Nephron progenitor cell (in vitro differentiated cells): ENCODE measurements at places on chromosomes 2 and 18.

GRCh38 chr18:45320724-45321123, 294.6 kb upstream of the SLC14A2 start:
- DNase-seq, result no peak

GRCh38 chr2:208010506-208010905, 14.8 kb downstream of the PLEKHM3 start:
- no peak for DNase-seq

- no peak for DNase-seq
Measured at GRCh38 chr2:51717312-51717711, 685.4 kb upstream of the NRXN1 start.

DNA sequence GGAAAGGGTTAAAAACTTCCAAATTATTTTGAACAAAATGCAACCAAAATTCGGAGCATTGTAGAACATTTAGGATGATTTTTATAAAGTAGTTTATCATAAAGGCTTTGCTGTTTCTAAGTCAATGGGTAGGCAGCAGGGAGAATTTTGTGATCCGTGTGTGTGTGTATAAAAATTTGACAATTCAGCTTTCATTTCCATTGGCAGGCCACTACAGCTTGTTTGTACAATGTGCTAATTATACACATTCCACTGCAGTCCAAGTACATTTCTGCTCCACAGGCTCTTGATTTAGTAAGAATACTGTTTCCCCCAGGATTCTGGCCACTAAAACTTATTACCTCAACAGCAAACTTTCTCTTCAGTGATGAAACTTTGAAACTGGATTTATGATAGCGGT, 71.8 kb upstream of the LTBP1 start:
- no peak for DNase-seq

- DNase-seq, result no peak
Measured at GRCh38 chr2:166765141-166765540, 123.1 kb upstream of the XIRP2 start.

- DNase-seq, result no peak
Measured at GRCh38 chr18:62612289-62612645, 89.4 kb downstream of the ZCCHC2 start.

- no peak for DNase-seq
Measured at GRCh38 chr2:143607231-143608062, 478.2 kb downstream of the ARHGAP15 start.

GRCh38 chr18:59715966-59716369, 18.7 kb upstream of the CCBE1 start:
- DNase-seq, result no peak

GRCh38 chr2:212974692-212975091, 176.7 kb downstream of the IKZF2 start:
- no peak for DNase-seq

- no peak for DNase-seq
Measured at GRCh38 chr2:19350678-19351401, 7.6 kb downstream of the OSR1 start.

GRCh38 chr2:38692636-38693318, 26.9 kb downstream of the GALM start:
- DNase-seq, result no peak

DNA sequence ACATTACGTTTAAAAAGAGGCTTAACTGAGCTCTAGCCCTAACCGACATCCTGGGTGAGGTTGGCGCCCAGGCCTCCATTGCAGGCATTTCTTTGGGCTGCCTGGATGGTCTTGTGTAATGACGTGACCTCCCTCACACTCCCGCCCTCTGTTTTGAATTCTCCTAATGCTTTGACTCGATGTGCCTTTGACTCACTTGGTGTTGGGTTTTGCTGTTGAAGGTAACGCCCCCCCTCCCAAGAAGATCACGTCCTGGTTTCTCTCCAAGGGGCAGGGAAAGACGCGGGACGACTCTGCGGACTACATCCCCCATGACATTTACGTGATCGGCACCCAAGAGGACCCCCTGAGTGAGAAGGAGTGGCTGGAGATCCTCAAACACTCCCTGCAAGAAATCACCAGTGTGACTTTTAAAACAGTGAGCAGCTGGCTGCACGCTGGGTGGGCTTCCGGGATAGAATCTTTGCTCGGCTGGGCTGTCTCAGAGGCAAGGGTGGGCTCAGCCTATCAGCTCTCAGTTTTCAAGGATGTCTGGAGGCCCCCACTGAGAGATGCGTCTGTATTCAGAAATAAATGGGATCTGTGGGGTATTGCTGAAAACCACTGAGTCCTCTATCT, 87.9 kb upstream of the ATG16L1 start:
- no peak for DNase-seq

DNA sequence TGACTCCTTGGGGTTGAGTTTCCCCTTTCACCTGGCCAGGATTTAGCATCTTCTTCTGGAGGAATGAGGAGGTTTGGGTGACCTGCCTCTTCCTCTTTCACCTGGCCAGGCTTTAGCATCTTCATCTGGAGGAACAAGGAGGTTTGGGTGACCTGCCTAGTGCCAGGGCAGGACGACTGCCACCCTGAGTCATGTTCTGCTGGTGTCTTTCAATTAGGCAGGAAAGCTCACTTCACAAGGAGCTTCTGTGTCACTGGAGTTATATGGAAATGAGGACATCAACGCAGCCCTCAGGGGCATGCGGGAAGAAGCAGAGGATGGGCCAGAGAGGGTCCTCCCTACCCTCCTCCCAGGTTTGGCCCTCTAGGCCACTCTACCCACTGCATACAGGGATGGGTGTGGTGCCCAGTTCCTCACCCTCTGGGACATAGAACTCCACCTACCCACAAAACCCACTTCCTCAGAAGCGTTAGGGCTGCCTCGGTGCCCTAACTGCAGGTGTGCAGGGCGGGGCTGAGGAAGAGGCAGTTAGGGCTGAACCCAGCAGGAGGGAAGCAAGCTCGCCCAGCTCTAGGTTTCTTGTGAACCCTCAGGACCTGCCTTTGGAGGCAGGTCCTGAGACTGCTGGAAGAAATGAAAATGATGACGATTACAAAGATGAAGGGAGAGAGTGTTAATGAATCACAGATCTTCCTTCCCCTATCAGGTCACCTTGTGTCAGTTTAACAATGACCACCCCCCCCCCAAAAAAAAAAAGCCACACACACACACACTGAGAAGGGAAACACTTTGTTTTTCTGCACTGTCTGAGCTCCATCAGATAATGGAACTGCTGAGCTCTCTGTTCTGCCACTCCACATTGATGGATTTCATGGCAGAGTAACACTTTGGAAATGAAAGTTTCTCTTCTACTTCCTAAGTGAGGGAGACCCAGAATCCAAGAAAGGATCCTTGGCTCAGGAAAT, 71.0 kb downstream of the ARL4C start:
- DNase-seq, result no peak

- no peak for DNase-seq
Measured at GRCh38 chr2:11679486-11680181, 9.6 kb upstream of the NTSR2 start.

- DNase-seq, result no peak
Measured at GRCh38 chr2:65491381-65491905, 59.0 kb upstream of the SPRED2 start.

GRCh38 chr2:173280853-173281252, 73.8 kb upstream of the CDCA7 start:
- DNase-seq, result no peak

GRCh38 chr18:47545613-47546012, 294.2 kb upstream of the SKOR2 start:
- DNase-seq, result no peak

DNA sequence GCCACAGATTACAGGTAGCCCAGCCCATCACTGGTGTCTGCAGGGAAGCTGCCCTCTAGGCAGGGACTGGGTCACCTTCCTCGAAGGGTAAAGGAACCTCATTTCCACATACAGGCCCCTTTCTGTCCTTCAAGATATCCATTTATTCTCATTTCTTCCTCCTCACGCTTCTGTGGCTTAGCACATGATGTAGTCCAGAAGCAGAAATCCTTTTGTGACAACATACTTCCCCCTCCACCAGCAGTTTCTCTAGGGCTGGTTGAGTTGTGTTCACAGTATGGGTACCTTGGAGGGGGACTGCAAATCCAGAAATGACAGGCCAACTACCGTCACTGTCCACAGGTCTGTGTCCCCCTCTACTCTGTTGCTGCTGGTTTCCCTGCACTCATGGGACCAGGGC, 364.9 kb downstream of the ANAPC1 start:
- DNase-seq, result no peak

- DNase-seq, result peak; percentile 49
Measured at GRCh38 chr18:58338961-58339592, 289.8 kb downstream of the ALPK2 start.

GRCh38 chr2:127419448-127420038, 1.3 kb downstream of the PROC start:
- no peak for DNase-seq

- DNase-seq, result no peak
Measured at GRCh38 chr2:216791303-216791702, 68.6 kb downstream of the TNP1 start.

GRCh38 chr18:36668349-36668748, 160.5 kb downstream of the TPGS2 start:
- DNase-seq, result no peak

GRCh38 chr2:113010088-113010487, 4.8 kb downstream of the IL36A start:
- DNase-seq, result no peak

GRCh38 chr2:132589111-132589830, 80.7 kb downstream of the LYPD1 start:
- DNase-seq, result peak; percentile 45

GRCh38 chr2:67259556-67260342, 137.4 kb upstream of the ETAA1 start:
- DNase-seq, result no peak

DNA sequence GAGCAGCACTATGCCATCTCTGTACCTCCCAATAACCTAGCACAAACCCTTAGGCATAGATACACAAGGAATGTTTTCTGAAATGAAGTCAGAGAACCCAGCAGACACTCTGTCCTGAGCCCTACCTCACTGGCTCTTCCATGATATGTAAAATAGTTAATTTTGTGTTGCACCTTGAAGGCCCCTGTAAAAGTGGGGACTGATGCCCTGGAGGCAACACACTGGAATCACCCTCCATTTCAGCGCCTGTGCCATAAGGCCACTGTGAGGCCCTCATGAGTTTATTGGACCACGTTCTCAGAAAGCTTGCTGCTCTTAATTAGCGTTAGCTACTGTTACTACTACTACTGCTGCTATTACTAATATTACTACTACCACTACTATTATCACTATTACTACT, 670.1 kb upstream of the SOX11 start:
- peak; percentile 4 for DNase-seq

- DNase-seq, result peak; percentile 55
Measured at GRCh38 chr2:100819370-100820272, at the start of gene NPAS2. NPAS2 (plus strand) TSS chr2:100820139; CDS start chr2:100904755, 84,616 bp downstream.

DNA sequence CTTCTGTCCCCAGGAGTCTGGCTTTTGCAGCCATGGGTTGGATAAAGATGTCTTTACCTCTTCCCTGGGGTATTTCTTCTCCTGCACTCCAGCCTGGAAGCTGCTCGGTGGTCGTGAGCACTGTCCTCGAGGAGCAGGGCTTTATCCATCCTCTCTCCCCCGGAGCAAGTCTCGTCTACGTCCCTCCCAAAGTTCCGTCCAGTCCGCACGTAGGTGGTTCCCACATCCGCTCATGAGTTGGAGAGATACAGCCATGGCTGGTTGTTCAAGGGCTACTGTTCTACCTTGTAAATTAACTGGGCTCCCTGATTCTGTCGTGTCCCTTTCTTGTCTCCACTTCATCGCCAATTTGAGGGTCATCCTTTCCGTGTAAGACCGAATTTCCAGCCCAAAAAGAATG, 47.1 kb downstream of the TRAPPC12 start:
- no peak for DNase-seq

DNA sequence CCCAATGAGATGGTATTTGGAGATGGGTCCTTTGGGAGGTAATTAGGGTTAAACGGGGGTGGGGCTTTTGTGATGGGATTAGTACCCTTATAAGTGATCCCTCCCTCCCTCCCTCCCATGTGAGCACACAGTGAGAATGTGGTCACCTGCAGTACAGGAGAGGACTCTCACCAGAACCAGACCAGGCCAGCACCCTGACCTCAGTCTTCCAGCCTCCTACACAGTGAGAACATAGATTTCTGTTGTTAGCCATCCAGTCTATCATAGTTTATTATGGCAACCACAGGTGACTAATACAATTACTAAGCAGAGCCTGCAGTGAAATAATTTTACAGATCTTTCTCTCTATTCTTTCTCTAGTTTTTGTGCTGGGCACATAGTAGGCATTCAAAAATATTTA, 137.7 kb upstream of the PKDCC start:
- no peak for DNase-seq

DNA sequence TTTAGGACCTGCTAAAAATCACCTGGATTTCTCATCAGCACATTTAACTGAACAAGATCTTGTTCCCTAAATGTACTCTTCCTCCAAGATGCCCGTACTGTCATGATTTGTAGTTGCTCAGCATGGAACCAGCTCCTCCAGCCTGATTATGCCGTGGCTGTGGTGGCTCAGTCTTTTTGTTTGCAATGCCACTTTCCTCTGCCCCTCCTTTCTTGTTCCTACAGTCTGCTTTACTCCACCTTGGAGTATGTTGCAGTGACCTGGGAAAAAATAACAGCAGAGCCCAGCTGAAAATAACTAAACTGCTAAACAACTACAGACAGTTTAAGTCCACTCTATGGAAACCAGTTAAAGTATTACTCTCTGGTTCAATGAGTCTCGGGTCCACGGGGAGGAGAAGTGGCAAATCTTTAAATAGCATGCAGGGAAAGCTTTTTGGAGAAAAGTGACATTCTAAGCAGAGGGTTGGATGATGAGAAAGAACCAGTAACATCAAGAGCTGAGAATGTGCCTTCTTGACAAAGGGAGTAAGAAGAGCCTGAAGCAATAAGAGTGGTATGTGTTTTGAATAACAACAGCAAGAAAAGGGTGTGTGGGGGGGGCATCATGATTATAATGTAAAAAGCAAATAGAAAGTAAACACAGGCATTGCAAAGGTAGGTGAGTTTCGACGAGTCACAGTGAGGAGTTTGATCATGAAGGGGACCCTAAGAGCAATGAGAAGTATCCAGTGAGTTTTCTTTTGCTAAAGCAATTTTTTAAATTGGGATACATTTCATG, 225.7 kb downstream of the TMX3 start:
- no peak for DNase-seq

- no peak for DNase-seq
Measured at GRCh38 chr2:141062031-141062430, 1068.8 kb downstream of the LRP1B start.

GRCh38 chr2:151999053-151999452, 99.8 kb downstream of the CACNB4 start:
- DNase-seq, result peak; percentile 64

DNA sequence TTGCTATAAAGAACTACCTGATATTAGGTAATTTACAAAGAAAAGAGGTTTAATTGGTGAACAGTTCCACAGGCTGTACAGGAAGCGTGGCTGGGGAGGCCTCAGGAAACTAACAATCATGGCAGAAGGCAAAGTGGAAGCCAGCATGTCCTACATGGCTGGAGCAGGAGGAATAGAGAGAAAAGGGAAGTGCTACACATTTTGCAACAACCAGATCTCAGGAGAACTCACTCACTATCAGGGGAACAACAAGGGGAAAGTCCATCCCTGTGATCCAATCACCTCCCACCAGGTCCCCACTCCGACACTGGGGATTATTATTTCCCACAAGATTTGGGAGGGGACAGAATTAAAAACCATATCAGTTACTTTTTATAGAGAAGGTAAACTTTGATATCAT, 273.5 kb upstream of the MMADHC start:
- no peak for DNase-seq
